ENCODE measurements at places on chromosomes 2 and 18. TPM values are rescaled to one million over a fixed set of nuclear protein-coding genes. Genes with fewer than 3 reads are reported as not detected.

SIX3 gene
- not detected for total RNA-seq

FBLN7 gene
- 0.04 TPM for total RNA-seq

PIGN gene
- 22.4 TPM for total RNA-seq

HSPE1 gene
- 292 TPM for total RNA-seq

UPP2 gene
- not detected for total RNA-seq

C2orf80 gene
- total RNA-seq = not detected

SULT1C4 gene
- not detected for total RNA-seq

PIEZO2 gene
- total RNA-seq = not detected

MAPRE3 gene
- 6.8 TPM for total RNA-seq

DNA sequence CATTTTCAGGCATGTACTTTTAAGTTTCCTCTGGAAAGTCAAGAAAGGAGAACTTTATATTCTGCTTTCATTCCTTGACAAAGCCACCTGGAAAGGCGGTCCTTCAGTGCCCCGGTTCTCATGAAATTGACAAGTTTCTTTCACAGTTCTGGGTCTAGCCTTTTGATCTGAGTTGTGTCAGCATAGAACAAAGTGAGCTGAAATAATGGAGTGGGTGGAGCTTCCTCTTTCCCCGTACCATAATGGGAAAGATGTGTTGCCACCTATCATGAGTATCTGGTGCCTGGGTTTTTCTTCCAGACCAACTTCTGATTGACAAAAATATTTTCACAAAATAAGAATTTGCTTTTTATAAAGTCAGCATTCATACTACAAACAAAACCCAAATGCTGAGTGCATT is 49.3 kb downstream of the PTRHD1 start:
- DNase-seq = no peak

GRCh38 chr2:11898576-11898975 is 152.1 kb downstream of the LPIN1 start:
- no peak for DNase-seq

DNA sequence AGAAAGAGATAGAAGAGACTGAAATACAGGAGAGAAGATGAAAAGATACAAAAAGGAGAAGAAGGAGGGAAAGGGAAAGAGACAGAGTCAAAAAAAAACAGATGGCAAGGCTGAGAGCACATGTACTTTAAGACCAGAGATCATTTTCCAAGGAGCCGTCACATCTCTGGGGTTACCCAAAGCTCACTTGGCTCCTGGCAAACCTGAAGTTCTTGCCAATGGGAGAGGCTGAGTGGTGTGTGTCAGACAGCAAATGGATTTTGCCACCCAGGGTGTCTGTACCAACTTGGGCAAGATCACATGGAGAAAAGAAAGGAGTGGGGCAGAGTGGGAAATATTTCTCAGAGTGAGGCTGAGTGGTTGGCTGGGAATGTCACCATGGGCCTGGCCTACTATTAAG is 219.3 kb upstream of the TNP1 start:
- DNase-seq = no peak

- DNase-seq = no peak
These were observed 33.6 kb downstream of the MAL start for GRCh38 chr2:95058989-95059641.

DNA sequence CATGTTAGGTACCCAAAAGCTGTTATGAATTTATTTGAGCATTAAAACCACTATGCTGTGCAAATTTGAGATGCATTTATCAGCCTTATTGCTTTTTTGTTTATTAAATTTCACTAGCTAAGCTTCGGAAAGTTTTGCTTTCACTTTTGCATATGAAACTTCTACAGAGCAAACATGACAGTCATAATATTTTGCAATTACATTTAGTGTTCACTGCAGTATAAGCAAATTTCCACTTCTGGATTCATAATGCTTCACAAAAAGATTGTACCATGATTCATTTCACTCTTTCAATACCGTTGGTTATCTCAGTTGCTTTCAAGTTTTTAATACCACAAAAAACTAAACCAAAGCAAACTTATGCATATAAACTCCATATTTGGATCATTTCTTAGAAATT is 228.7 kb upstream of the SLC8A1 start:
- no peak for DNase-seq

- no peak for DNase-seq
These were observed 48.6 kb upstream of the ID2 start for GRCh38 chr2:8633186-8633734.

GRCh38 chr2:13115643-13116042 is 398.9 kb downstream of the TRIB2 start:
- no peak for DNase-seq

GRCh38 chr2:8685697-8686358 is 4.0 kb downstream of the ID2 start:
- DNase-seq = no peak

DNA sequence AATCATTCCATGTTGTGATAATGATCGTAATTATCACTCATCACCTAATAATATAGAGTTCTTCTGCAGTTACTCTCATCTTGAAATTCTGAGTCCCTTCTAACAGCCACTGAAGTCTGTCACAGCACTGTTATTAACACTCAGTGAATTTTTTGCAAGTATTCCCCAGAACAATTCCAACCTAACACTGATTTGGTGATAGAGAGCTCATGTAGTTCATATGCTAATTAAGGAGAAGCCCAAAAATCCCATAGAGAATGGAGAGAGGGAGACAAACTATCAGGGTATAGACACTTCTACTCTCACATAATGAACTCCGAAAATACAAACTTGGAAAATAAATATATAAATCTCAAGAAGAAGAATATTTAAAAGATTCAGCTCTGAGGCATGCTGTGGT is 1253.4 kb upstream of the NXPH2 start:
- no peak for DNase-seq

DNA sequence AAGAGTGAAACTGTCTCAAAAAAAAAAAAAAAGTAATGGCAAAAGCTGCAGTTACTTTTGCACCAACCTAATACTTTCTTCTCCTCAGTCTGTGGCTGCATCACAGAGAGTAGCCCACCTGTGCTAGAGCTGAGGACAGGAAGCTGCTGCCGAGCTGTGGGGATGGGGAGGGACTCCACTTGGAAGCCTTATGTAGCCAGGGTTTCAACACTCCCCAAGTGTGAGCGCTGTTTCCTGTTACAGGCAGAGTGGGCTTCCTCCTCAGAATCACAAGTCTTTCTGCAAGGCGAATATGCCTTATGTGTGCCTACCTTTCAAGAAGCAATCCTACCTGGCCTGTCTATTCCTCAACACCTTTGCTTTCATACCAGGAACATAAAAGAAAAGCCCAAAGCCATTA is 36.3 kb upstream of the CYP27C1 start:
- DNase-seq = no peak

- DNase-seq = peak; percentile 89
These were observed 54.3 kb upstream of the RMDN2 start for GRCh38 chr2:37870829-37871228.

DNA sequence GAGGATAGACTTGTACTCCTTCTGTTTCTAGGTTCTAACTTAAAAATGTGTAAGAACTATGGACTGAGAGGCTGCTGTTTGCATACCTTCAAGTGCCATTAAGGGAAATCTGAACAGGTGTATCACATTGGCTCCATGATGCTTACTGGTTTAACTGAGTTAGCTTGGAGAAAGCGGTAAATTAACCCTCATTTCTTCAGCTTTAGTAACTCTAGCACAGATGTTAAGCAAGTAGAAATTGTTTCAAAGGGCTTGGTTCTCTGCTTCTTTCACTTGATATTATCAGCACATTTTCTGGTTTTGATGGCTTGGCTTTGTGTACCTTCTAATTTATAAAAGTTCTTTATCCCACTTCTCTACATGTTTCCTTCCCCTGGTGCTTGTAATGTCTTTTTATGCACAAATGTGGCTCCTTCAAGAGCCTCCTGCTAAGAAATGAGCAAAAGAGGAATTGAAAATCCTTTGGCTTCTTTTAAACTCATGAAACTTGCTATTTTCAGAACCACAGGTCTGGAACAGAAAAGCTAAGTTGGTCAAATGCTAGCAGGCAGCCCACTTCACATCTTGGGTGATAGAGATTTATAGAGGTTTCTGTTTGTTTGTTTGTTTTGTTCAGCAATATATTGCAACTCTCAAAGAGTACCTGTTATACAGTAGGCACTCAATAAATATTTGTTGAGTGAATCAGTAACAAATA is 249.9 kb upstream of the THUMPD2 start:
- no peak for DNase-seq

GRCh38 chr2:237625777-237626176 is 1.6 kb upstream of the LRRFIP1 start:
- no peak for DNase-seq

DNA sequence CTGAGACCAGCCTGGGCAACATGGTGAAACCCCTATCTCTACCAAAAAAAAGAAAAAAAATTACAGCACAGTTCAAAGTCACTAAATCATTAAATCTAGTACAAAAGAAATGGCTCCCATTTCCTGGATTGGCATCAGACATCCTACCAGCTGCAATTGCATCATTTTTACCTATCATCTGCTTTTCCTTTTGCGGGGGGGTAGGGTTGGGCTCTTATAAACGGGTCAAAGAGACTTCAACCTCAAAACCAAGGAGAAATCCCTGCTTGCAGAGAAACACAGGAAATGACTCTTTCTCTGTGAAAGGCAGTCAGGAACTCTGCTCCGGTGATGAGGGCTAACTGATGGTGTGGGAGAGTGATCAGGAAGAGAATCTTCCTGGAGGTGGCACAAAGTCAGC is 45.3 kb upstream of the RFX8 start:
- DNase-seq = peak; percentile 63

- no peak for DNase-seq
These were observed 49.6 kb downstream of the GALNT14 start for GRCh38 chr2:31088504-31089195.

DNA sequence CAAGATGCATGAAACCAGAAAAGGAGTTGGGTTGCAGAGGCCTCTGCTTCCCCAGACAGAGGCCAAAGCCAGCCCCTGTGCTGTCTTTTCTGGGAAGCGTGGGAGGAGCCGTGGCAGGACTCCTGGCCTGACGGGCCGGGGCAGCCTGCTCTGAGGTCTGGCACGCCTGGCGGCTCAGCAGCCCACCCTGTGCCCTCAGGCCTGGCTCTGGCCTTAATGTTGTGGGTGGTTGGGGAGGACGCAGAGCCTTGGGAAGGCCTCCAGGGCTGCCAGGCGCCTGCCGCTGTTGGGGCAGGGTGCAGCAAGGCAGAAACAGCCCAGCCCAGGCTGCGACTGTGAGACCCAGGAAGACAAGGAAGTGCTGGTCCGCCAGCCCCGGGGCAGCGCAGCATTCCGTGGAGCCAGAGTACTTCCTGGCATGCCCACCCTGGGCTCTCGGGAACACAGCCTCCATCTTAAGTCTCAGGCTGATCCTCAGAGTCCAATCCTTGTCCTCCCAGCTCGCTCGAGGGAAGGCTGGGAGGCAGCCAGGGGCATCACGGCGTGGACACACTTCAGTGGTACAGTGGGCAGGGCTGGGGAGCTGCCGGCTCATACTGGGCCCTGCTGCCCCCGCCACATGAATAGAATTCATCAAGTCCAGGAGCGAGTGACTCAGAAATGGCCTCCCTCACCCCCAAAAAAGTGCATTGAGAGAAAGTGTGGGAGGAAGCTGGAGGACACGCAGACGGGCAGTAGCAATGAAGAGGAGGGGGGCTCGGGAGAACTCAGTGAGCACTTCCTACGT is 72.6 kb downstream of the EMX1 start:
- no peak for DNase-seq

GRCh38 chr2:200869014-200869413 is 4.6 kb upstream of the CLK1 start:
- DNase-seq = no peak

Data from foreskin keratinocyte (primary cell).